PC-3 (cell line): ENCODE measurements at places on chromosomes 11 and 22.

DNA sequence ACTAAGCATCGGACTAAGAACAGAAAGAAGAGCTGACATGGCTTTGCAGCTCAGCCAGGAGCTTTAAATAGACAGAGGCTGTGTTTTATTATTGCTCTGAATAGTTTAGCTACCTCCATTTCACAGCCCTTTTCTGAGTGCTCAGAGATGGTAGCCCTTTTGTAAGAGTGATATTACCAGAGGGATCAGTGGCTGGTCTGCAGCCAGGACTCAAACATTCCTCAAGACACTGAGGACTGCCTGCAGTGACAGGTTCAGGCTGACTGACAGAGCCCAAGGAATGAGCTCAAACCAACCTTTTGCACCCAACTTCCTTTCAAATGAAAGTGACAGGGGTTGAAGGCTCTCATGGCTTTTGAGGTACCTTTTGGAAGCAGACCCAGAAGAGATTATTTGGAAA lies 189.0 kb downstream of the DDX10 start:
- H3K4me3 ChIP-seq, result no peak overlapping the region
- H3K27ac ChIP-seq, result no peak overlapping the region
- DNase-seq, result no peak
- peaks cover 18% of the 10 kb centered on the region for H3K4me1 ChIP-seq
- no peaks in the 10 kb centered on the region for H3K27me3 ChIP-seq

DNA sequence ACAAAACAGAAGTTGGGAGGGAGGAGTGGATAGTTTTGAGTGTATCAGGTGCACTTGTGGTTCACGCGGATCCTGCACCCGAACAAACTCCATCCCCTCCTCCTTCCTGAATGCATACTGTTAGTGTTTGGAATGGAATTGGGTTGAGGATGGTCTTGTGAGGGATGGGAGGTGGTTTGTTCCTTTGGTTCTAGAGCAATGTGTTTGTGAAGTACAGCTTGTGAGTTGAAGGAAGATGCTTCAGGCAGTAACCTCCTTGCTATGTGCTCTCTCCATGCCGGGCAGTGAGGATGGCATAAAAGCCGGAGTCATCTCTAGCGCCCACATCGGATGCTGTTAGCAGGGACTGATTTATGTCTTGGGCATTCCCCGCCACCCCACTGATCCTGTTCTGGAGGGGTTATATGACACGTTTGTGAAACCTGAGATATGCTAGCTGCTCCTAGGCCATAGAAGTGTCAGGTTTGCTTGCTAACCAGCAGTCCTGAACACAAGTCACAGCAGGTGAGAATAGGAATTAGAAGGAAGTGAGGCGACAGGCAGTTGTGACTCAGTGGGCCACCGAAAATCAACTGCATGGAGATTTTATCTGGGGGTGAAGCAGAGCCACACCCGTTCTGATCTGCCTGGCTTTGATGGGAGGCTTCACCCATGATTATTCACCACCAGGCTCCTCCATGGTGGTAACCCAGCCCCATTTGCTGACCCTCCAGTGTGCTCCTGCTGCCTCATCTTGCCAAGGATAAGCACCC lies 2.2 kb downstream of the BCR start:
- H3K27me3 ChIP-seq, result no peaks in the 10 kb centered on the region
- peak; percentile 72 for DNase-seq
- H3K4me3 ChIP-seq, result peak overlapping the region; percentile 74
- peak overlapping the region; percentile 8; the same call in 1 of the 2 replicates for H3K27ac ChIP-seq

- DNase-seq, result no peak
- no peaks in the 10 kb centered on the region for H3K27me3 ChIP-seq
- no peaks in the 10 kb centered on the region for H3K36me3 ChIP-seq
- H3K4me3 ChIP-seq, result no peak overlapping the region
- no peak overlapping the region for H3K27ac ChIP-seq
These were observed 53.1 kb upstream of the SHISAL1 start for GRCh38 chr22:44365832-44366231.

DNA sequence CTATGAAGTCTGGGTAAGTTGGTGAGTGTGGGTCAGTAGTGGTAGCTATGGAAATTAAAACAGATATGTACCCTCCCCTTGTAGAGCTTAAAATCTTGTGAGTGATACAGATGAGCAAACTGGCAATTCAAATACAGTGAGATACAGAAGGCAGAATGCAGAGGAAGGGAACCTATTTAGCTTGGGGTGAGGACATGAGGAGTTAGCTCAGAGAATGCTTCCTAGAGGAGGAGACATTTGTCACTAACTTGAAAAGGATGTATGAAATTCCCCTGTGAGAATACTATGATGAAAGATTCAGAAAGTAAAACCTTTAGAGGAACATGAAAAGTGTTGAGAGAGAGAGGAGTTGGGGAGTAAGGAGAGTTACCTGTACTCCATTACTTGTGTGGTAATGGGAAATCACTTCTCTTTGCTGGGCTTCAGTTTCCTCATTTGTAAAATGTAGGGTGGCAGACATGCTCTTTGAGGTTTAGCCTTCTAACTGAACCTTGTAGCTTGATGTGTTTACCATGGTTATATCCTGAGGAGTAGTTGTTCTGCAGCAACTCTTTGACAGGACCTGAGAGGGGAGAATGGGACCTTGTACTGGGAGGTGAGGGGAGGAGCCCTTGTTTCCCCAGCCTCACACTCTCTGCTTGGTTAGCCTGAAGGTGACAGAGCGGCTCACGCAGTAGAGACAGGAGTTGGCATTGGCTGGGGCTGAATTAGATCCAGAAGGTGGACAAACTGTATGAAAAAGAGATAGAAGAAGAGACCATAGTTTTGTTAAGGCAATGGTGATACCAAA lies 17.9 kb downstream of the SWAP70 start:
- H3K36me3 ChIP-seq, result no peaks in the 10 kb centered on the region
- H3K4me1 ChIP-seq, result no peaks in the 10 kb centered on the region
- no peak overlapping the region for H3K4me3 ChIP-seq
- H3K27me3 ChIP-seq, result no peaks in the 10 kb centered on the region

DNA sequence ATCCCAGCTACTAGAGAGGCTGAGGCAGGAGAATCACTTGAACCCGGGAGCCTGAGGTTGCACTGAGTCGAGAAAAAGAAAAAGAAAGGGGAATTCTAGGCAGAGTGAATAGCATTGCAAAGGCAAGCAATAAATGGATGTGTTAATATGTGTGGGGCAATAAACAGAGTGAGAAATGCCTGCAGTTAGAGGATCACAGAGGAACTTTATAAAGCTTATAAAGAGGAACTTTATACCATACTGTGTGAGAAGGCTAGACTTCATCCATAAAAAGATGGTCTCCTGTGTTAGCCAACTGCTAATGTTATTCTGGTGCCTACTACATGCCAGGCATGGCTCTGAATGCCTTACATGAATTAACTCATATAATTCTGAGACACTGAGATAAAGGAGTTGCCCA lies 841 bp downstream of the B3GNT6 start:
- no peak overlapping the region for H3K4me3 ChIP-seq
- no peaks in the 10 kb centered on the region for H3K36me3 ChIP-seq

DNA sequence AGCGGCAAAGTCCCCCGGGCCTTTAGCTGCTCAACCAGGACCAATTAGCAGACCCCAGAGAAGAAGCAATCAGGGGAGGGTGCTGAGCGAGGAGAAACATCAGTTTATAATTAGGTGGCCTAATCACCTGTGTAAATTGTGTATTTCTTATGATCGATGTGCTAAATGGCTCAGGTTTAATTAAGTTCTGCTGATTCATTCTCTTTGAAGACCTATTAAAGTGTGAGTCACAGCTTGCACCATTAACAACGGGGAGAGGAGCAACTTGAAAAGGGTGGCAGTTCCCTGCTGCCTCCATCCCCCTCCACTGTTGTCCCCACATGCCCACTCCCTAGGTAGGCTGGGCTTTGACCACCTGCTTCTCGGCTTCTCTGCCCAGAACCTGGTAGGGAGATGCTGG lies 10.7 kb downstream of the ISX start:
- H3K27me3 ChIP-seq, result no peaks in the 10 kb centered on the region
- no peak overlapping the region for H3K4me3 ChIP-seq
- DNase-seq, result no peak
- H3K27ac ChIP-seq, result no peak overlapping the region
- no peaks in the 10 kb centered on the region for H3K4me1 ChIP-seq
- H3K36me3 ChIP-seq, result no peaks in the 10 kb centered on the region

DNA sequence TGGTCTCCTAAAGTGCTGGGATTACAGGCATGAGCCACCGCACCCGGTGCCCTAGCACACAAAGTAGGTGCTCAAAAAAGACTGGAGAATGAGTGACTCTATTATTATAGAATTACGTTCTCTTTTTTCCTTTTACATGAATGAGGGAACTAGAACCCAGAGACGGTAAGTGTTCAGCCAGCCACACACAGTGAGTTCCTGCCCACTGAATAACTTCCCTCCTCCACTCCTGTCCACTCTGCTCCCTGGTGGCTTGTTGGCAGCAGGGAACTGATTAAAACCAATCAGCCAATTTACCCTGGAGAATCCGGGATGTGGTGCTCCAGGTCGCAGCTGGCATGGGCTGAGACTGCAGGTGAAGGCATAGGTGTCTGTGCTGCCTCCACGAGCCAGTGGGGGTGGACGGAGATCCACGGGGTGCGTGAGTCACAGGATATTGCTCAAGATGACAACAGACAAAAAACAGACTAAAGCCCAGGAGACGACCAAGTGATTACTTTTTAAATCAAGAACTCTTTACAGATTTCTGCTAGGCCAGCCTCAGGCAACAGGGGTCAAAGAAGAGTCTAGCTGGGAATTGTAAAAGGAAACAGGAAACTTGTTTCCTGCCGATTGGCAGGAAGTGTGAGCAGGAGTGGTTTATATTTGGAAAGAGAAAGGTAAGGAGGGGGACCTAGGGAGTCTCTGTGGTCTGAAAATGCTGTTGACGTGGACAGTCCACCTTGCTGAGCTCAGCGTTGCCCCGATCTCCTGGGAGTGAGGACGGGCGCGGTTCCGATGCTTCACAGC lies 95.2 kb upstream of the TP53I11 start:
- peak overlapping the region; percentile 54 for H3K4me3 ChIP-seq
- no peaks in the 10 kb centered on the region for H3K27me3 ChIP-seq
- peak overlapping the region; percentile 83 for H3K27ac ChIP-seq
- peaks cover 41% of the 10 kb centered on the region for H3K4me1 ChIP-seq

- no peak overlapping the region for H3K27ac ChIP-seq
- H3K4me1 ChIP-seq, result no peaks in the 10 kb centered on the region
- no peak overlapping the region for H3K4me3 ChIP-seq
- no peak for DNase-seq
These were observed 350.3 kb upstream of the MPPED2 start for GRCh38 chr11:30936491-30936890.

- peak; percentile 35 for DNase-seq
- H3K36me3 ChIP-seq, result no peaks in the 10 kb centered on the region
- H3K27me3 ChIP-seq, result no peaks in the 10 kb centered on the region
- H3K27ac ChIP-seq, result no peak overlapping the region
- H3K4me3 ChIP-seq, result no peak overlapping the region
These were observed 6.6 kb upstream of the OR4B1 start for GRCh38 chr11:48210052-48210451.

DNA sequence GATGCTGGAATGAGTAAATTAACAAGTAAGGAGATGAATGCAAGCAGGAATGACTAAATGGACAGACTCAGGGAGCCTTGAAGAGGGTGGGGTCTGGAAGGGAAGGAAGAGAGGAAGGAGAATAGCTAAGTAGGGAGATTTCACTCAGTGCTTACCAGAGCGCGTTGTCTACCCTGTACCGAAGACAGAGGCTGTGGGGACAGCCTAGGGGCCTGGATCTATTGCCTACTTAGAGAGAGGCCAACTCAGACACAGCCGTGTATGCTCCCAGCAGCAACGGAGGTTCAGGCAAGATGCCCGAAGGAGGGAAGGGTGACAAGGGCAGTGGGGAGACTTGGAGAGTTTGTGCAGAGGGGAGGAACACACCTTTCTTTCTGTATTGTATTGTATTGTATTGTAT lies at the start of gene FOLR2:
Gene FOLR2 (plus strand): TSS at position 157 of the 400 bp plus-strand sequence. CDS start 1,791 bp downstream, outside the sequence.
- peaks cover 38% of the 10 kb centered on the region for H3K27me3 ChIP-seq
- no peaks in the 10 kb centered on the region for H3K36me3 ChIP-seq
- H3K4me3 ChIP-seq, result no peak within 1 kb of the TSS
- DNase-seq, result no peak
- H3K4me1 ChIP-seq, result no peaks in the 10 kb centered on the region

DNA sequence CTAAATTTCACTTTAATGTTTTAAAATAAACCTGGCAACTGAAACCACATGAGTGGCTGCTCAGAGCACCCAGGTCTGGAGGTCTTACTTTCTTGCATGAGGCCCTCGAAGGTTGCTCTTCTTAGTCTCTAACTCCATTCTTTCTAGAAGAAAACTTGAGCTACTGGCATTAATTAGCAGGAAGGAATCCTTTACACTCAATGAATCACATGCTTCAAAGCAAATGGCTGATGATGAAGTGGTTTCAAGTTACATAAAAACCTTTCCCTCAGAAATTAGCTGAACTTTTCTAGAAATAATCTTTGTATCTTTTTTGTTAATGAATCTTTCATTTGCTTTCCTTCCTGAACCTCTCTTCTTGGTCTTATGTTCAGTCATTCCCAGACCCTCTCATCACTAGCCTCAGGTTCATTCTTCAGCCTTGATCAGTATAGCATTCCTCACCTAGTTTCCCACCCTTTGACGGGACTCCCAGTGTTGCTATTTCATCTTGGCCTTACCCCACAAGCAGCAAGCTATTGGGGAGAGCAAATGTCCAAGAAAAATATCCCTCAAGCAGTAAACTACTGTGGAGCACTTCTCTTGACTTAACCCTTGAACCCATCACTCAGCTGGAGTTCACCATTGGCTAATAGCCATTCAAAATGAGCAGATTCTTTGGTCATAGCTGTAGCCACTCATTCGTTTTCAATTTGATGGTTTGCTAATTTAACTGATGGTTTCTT lies 75.1 kb downstream of the INSC start:
- no peaks in the 10 kb centered on the region for H3K36me3 ChIP-seq
- H3K27ac ChIP-seq, result no peak overlapping the region
- no peak for DNase-seq

GRCh38 chr22:23750367-23750713 lies 572 bp downstream of the ZNF70 start:
- H3K36me3 ChIP-seq, result no peaks in the 10 kb centered on the region
- no peaks in the 10 kb centered on the region for H3K27me3 ChIP-seq
- peak overlapping the region; percentile 86 for H3K4me3 ChIP-seq
- no peak for DNase-seq
- H3K27ac ChIP-seq, result no peak overlapping the region

DNA sequence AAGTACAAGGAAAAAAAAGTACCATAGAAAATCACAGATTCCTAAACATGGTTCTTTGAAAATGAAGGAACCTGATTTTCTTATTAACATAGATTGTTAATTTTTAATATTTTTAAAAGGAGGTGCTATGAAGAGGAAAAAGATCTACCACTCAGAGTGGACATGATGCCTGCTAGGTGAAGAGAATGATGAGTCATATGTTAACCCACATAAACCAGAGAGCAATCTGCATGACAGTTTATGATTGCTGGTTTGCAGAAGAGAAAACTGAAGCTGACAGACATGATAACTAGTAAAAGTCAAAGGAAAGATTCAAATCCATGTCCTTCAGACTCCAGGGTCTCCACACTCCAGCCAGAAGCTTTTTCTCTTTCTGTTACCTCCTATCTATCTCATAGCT lies 1231.7 kb downstream of the LRRC4C start:
- H3K36me3 ChIP-seq, result no peaks in the 10 kb centered on the region
- H3K4me1 ChIP-seq, result no peaks in the 10 kb centered on the region
- H3K27me3 ChIP-seq, result no peaks in the 10 kb centered on the region
- H3K27ac ChIP-seq, result no peak overlapping the region
- no peak overlapping the region for H3K4me3 ChIP-seq
